ENCODE measurements at places on chromosomes 1 and 21. TPM values are rescaled to one million over a fixed set of nuclear protein-coding genes. Genes with fewer than 3 reads are reported as not detected.
A peak's percentile ranks its signal among the peaks of the same experiment; 100 is the strongest.

GRCh38 chr1:25831569-25832196 lies 11.9 kb downstream of the MTFR1L start:
- DNase-seq, result no peak
- H3K27ac ChIP-seq, result no peak overlapping the region
- no peaks in the 10 kb centered on the region for H3K27me3 ChIP-seq
- no peak overlapping the region for H3K4me3 ChIP-seq
- H3K36me3 ChIP-seq, result peaks cover 12% of the 10 kb centered on the region

- peak overlapping the region; percentile 84 for H3K4me3 ChIP-seq
- H3K27ac ChIP-seq, result peak overlapping the region; percentile 63
- no peaks in the 10 kb centered on the region for H3K36me3 ChIP-seq
- peak; percentile 9 for DNase-seq
- no peaks in the 10 kb centered on the region for H3K27me3 ChIP-seq
- peaks cover 20% of the 10 kb centered on the region for H3K4me1 ChIP-seq
Observed at GRCh38 chr1:23168079-23168444, 594 bp downstream of the LUZP1 start.

- H3K4me3 ChIP-seq, result no peak overlapping the region
- peaks cover 12% of the 10 kb centered on the region for H3K4me1 ChIP-seq
- H3K27me3 ChIP-seq, result no peaks in the 10 kb centered on the region
- H3K36me3 ChIP-seq, result no peaks in the 10 kb centered on the region
- DNase-seq, result no peak
- H3K27ac ChIP-seq, result no peak overlapping the region
Observed at GRCh38 chr1:10674700-10675609, 121.5 kb downstream of the CASZ1 start.

DNA sequence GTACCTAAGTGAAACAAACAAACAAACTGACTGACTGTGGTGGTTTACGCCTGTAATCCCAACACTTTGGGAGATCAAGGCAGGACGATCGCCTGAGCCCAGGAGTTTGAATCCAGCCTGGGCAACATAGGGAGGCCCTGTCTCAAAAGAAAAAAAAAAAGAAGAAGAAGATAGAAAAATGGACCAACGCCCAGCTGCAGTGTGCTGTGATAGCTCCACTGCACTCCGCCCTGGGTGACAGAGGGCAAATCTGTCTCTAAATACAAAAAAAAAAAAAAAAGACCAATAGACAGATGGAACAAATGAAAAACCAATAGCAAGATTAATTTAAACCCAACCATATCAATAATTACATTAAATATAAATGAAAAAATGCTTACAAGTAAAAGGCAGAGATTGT lies 13.9 kb downstream of the AKR7A3 start:
- H3K4me3 ChIP-seq, result no peak overlapping the region
- no peaks in the 10 kb centered on the region for H3K27me3 ChIP-seq

DNA sequence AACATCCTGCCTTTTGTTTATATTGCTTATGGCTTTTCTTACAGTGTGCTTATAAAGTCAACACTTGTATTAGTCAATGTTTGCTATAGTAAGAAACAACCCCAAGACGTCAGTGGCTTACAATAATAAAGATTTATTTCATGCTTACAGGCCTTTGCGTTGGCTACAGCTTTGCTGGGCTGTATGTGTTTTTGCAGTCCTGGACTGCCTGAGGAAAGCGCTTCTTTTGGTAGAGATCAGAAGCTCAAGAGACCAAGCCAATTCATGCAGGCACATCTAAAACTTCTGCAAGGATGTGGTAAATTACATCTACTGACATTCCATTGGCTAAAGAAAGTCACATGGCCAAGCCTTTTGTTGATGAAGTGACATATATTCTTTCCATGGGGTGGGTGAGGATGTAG lies 17.5 kb upstream of the PRKAA2 start:
- H3K27ac ChIP-seq, result no peak overlapping the region
- H3K4me3 ChIP-seq, result no peak overlapping the region
- H3K27me3 ChIP-seq, result peaks cover 5% of the 10 kb centered on the region
- no peaks in the 10 kb centered on the region for H3K36me3 ChIP-seq
- no peak for DNase-seq
- H3K4me1 ChIP-seq, result peaks cover 2% of the 10 kb centered on the region

DNA sequence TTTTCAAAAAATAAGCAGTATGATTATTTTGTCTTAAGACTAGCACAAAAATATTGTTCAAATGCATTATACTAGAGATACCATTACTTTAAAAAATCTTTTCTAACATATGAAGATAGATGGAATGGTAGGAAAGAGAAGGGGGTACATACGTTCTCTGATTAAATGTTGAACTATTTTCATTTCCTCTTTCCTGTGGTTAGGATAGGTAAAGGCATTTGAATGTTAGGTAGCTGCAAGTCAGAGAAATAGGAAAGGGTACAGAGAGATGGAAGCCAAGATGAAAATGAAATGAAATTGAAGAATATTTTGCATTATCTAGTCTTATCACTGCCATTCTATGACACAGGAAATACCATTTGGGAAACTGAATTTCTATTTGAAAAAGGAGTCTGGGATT lies 28.3 kb downstream of the TLCD4 start:
- H3K27ac ChIP-seq, result no peak overlapping the region
- no peak for DNase-seq
- no peaks in the 10 kb centered on the region for H3K36me3 ChIP-seq
- no peaks in the 10 kb centered on the region for H3K4me1 ChIP-seq

- peaks cover 31% of the 10 kb centered on the region for H3K4me1 ChIP-seq
- H3K27ac ChIP-seq, result peak overlapping the region; percentile 56
- DNase-seq, result no peak
- peak overlapping the region; percentile 96 for H3K4me3 ChIP-seq
Observed at GRCh38 chr1:21781815-21782348, 1.1 kb downstream of the USP48 start.

DNA sequence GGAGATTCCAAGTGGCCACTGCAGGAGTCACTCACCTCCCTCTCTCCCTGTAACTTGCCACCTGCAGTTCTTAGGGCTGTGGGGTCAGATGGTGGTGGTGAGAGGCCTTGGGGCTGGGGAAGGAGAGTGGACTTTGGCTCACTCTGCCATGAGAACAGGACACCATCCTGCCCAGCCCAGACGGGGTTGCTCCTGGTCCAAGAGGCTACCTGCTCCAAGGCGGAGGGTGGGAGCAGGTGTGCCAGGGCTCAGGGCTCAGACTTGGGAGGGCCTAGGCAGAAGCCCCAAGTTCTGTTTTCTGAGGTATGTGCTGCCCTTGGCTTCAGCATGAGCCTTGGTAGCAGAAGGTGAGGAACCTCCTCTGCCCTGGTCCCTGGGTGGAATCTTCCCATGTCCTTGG lies 11.4 kb upstream of the KCNC4 start:
- H3K4me1 ChIP-seq, result peaks cover 5% of the 10 kb centered on the region
- H3K27me3 ChIP-seq, result no peaks in the 10 kb centered on the region
- H3K27ac ChIP-seq, result no peak overlapping the region
- DNase-seq, result no peak
- H3K36me3 ChIP-seq, result no peaks in the 10 kb centered on the region

DNA sequence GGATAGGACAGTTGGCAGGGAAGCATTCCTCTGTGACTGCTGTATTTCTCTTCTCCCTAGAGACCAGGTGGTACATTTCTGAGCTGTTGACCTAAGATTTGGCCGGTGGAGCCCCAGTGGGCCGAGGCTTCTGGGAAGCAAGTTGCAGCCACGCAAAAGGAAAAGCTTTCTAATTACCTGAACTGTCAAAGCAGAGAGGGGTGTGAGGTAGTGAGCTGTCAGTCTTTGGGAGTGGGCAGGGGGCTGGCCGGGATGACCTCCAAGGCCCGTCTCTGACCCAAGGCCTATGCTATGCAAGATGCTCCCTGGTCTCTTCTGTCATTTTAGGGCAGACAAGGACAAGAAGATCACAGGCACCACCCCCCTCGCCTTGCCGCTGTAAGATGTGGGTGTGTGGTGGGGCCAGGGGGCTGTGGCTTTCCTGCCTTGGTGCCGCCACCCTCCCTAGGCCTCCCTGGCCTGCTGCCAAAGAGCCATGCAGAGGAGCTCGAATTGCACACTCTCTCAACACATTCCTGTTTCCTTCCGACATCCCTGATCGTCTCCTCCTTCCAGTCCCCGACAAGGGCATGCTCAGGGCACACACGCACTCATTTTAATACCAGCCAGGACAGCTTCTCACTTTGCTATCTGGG lies 7.7 kb downstream of the PADI1 start:
- H3K4me1 ChIP-seq, result peaks cover 42% of the 10 kb centered on the region
- H3K27ac ChIP-seq, result no peak overlapping the region
- no peaks in the 10 kb centered on the region for H3K36me3 ChIP-seq
- DNase-seq, result peak; percentile 74
- H3K4me3 ChIP-seq, result peak overlapping the region; percentile 61

- H3K27ac ChIP-seq, result no peak overlapping the region
- H3K27me3 ChIP-seq, result no peaks in the 10 kb centered on the region
- H3K4me1 ChIP-seq, result no peaks in the 10 kb centered on the region
- no peak for DNase-seq
Observed at GRCh38 chr1:73998348-73998959, 199.5 kb downstream of the LRRIQ3 start.

GRCh38 chr1:60866226-60866900 lies 216.0 kb upstream of the NFIA start:
- no peaks in the 10 kb centered on the region for H3K4me1 ChIP-seq
- no peaks in the 10 kb centered on the region for H3K36me3 ChIP-seq
- no peak overlapping the region for H3K27ac ChIP-seq
- DNase-seq, result no peak

- peaks cover 2% of the 10 kb centered on the region for H3K27me3 ChIP-seq
- peaks cover 11% of the 10 kb centered on the region for H3K4me1 ChIP-seq
- H3K4me3 ChIP-seq, result no peak overlapping the region
- no peaks in the 10 kb centered on the region for H3K36me3 ChIP-seq
Observed at GRCh38 chr1:56180520-56181190, 398.7 kb downstream of the PLPP3 start.

DNA sequence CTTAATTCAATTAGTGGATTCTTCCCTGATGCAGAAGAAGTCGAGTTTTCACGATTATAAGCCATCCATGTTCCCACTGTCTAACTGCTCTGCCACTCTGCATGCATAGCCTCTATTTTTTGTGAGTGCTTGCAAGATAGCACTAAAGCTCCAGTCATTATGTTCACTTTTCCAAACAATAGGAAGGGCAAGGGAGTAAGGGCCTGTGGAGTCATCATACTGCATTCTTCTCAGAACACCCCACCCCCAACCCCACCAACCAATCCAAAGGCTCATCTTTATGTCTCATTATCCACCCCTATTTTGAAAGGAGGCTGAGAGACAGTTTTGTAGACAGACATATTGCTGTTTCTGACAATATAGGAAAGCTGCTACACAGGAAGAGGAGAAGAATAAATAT lies 471.7 kb upstream of the ADGRL2 start:
- no peak overlapping the region for H3K4me3 ChIP-seq
- H3K27ac ChIP-seq, result no peak overlapping the region
- DNase-seq, result no peak
- no peaks in the 10 kb centered on the region for H3K27me3 ChIP-seq
- no peaks in the 10 kb centered on the region for H3K4me1 ChIP-seq

DNA sequence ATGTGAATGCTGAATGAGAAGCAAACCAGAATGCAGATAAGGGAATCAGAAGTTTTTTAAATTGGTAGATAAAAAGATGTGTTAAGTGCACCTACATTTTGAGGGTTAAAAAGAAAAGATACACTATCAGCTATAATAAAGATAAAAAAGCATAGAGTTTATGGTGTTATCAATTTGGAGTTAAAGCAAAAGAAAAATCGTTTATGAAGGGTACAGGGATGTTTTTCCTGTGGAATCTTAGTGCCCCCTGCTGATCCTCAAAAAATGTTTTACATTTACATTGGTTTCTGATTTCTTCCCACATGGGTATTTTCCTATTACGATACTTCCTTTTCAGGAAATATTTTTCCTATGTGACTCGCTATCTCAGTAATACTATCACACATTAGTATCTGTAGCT lies 293.5 kb downstream of the MRPL39 start:
- H3K27me3 ChIP-seq, result peaks cover 3% of the 10 kb centered on the region
- no peaks in the 10 kb centered on the region for H3K4me1 ChIP-seq
- no peak overlapping the region for H3K27ac ChIP-seq
- no peak for DNase-seq

DNA sequence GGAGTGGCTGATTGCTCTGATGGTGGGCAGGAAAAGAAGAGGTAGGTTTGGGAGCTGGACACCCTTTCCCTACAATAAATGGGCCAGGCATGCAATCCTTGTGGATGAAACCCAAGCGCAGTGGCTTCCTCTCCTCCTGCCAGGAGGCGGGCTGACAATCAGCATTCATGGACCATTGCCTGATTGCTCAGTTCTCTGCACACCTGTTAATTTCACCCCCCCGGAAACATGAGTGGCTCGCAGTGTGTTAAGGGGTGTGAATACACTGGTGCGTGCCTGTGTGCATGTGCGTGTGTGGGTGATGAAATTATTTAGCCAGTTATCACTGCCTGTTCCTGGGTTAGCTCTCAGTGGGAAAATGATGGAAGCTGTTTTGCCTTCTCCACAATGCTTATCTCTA lies 310.7 kb downstream of the PCP4 start:
- no peaks in the 10 kb centered on the region for H3K27me3 ChIP-seq
- DNase-seq, result no peak
- H3K4me1 ChIP-seq, result no peaks in the 10 kb centered on the region
- no peak overlapping the region for H3K4me3 ChIP-seq
- H3K36me3 ChIP-seq, result no peaks in the 10 kb centered on the region
- no peak overlapping the region for H3K27ac ChIP-seq

DNA sequence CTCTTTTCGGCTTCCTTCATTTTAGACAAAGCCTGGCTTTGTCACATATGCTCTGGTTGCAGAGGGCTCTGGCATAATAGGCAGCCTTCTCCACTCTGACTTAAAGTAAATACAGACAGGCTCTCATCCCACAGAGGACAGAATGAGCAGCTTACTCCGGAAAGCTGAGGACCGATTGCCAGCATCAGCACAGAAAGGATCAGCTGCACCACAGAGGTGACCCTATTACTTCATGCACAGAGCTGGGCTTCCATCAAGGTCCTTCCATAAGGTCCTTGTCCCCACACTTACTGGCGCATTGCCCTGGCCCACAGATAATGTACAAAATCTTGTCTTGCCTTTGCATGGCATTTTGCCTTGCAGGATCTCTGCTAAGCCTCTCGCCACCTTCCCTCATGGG lies 67.6 kb downstream of the SEC16B start:
- H3K27ac ChIP-seq, result no peak overlapping the region
- no peaks in the 10 kb centered on the region for H3K27me3 ChIP-seq
- H3K4me3 ChIP-seq, result no peak overlapping the region
- H3K4me1 ChIP-seq, result no peaks in the 10 kb centered on the region

The OR2M2 gene
- total RNA-seq, result not detected

The HUNK gene
- not detected for total RNA-seq

The WARS2 gene
- total RNA-seq, result 6.6 TPM

The PRDX6 gene
- total RNA-seq, result 70.7 TPM

The LCE2A gene
- total RNA-seq, result not detected

The CNIH3 gene
- total RNA-seq, result 2.4 TPM

The SLAMF6 gene
- total RNA-seq, result 47.3 TPM

The PLPPR4 gene
- total RNA-seq, result not detected

The NHLH1 gene
- not detected for total RNA-seq

The KLHDC7A gene
- total RNA-seq, result not detected

The HYI gene
- 19.9 TPM for total RNA-seq

The CD244 gene
- total RNA-seq, result 2.9 TPM
